Stimulated activated CD8-positive, alpha-beta memory T cell treated with anti-CD3 and anti-CD28 coated beads, Interleukin-4, amount 100 ng/mL, for 4 hours (primary cell): ENCODE measurements at places on chromosomes 5 and 9.

DNA sequence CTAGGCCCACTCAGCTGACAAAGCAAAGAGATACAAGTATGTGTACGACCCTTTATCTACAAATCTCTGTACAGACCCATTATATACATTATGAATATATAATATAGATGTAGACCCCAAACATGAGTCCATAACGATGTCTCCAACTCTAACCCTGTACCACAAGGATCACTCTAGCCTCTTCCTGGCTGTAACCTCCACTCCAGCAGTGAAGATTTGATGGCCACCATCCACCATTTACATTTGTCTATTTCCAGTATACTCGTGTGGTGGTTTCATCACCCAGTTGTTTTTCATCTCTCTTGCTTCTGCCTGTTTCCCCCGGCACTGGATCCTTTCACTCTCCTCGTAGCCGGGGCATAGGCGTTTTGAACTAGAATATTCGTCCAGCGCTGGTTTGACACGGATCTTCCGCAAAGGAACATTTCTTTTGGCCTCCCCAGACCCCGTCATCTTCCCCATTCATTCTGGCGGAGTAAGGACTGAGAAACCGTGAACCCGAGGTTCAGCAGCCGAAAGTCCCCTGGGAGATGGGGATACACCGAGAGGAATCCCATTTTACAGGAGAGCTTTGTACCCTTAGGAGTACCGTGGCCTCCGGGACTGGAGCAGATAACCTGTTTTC is 828 bp upstream of the TRIO start:
- no peak for DNase-seq

GRCh38 chr5:160213537-160213936 is 15.8 kb upstream of the FABP6 start:
- DNase-seq: no peak

GRCh38 chr9:126009047-126009446 is 261.9 kb downstream of the PBX3 start:
- DNase-seq: no peak

- peak; percentile 35 for DNase-seq
These were observed 4.1 kb upstream of the DNAJB5 start for GRCh38 chr9:34985311-34985899.

DNA sequence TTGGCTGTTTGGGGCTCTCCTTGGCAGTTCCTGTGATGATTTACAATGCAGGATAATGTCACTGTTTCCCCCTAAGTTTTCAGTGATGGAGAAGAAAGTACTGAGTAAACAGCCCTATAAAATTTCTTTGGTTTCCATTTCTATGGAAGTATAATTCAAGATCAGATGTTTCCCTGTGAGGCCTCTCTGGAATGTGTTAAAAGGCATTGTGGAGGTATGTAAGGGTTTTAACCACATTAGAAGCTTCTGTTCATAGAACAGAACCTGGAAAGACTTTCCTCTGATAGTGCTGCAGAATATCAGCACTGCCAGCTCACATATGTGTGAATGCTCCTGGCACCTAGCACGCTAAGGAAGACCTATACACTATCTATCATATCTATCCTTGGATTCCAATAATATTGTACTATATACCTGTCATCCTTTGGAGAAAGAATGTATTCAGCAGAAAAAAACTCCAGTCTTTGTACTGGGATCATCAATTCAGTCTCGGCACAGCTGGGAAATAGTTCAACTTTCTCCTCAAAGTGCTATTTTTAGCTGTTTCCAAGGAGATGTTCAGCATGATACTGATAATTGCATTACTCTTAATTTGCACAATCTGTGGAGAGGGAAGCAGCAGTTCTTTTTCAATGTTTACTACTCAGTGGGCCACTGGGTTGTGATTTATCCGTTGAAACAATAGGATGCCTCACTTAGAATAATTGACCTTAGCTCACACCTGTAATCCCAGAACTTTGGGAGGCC is 21.9 kb downstream of the TTC1 start:
- no peak for DNase-seq

DNA sequence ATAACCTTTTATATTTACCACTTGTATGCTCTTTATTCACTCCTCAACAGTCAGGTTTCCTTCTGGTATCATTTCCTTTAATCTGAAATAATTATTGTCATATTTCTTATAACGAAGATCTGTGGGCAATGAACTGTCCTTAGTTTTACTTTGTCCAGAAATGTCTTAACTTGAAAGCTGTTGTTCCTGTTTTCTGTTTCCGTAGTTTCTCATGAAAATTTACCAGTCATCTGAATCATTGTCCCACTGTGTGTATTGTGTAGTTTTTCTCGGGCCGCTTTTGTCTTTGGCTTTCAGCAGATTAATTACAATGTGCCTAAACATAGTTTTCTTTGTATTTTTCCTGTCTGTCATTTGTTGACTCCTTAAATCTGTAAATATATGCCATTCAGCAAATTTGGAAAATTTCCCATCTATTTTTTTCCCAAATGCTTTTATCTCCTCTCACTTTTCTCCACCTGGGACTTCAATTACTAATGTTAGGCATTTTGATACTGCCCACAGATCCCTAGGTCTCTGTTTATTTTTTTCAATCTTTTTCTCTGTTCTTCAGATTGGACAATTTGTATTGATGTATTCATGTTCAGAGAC is 74.9 kb downstream of the PDE8B start:
- no peak for DNase-seq

DNA sequence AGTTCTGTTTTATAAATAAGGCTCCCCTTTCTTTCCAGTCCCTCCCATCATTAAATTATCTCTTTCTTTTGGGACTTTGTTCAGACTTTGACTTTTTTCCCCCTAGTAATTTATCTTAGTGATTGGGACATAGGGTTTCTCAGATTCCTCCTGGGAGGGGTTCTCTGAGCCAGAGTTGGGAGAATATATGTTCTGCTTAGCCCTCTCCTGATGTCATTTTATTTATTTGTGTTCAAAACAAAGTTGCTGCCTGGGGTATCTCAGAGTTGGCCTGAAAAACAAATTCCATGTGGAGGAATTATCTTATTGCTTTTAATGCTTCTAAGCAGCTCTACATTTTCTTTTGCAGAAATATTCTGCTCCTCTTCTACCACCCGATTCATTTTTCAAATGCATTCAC is 211.0 kb downstream of the PCSK5 start:
- no peak for DNase-seq

GRCh38 chr9:77806741-77807140 is 158.6 kb upstream of the GNA14 start:
- DNase-seq: no peak

GRCh38 chr5:78628270-78628992 is 20.1 kb downstream of the LHFPL2 start:
- DNase-seq: no peak

DNA sequence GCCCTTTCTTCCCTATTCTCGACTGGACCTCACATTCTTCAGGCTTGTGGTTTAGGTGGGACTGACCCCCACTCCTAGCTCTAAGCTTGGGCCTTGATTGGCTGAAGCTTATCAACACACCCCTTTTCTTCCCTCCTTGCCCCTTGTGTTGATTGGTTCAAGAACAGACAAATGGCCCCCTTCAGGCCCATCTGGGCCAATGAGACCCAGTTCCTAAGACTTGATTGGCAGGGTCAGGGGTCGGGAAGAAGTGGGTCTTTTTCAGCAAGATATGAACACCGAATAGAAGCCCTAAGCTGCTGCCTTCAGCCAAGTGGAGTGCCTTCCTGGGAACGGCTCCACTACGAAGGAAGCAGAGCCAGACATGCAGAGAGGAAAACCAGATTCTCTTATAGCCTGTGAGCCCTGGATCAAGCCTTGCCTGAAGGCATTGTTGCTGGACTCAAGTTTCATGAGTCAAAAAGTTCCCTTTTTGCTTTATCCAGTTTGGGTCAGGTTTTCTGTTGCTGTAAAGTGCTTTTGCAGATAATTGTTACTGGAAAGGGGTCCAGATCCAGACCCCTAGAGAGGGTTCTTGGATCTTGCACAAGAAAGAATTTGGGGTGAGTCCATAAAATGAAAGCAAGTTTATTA is 22.4 kb upstream of the NCS1 start:
- DNase-seq: no peak

- no peak for DNase-seq
These were observed 14.1 kb downstream of the NDST1 start for GRCh38 chr5:150521939-150522503.

DNA sequence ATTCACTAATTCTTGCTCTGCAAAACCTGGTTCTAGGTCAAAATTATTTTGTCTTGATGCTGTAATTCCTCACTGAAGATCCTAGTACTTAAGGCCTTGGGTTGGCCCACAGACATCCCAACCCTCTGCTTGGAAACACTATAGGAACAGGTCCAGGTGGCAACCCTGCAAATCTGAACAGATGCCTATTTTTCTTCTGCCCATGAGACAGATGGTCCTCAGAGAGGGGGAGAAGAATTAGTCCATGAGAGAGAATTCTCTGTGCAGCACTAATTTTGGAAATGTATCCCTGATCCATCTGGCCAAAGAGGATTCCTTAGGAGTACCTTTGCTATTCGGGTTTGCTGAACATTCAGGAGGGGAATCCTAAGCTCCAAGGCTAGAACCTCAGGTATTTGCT is 156.3 kb downstream of the ELAVL2 start:
- DNase-seq: no peak

- DNase-seq: no peak
These were observed 1.0 kb downstream of the TRIP13 start for GRCh38 chr5:893711-894110.

DNA sequence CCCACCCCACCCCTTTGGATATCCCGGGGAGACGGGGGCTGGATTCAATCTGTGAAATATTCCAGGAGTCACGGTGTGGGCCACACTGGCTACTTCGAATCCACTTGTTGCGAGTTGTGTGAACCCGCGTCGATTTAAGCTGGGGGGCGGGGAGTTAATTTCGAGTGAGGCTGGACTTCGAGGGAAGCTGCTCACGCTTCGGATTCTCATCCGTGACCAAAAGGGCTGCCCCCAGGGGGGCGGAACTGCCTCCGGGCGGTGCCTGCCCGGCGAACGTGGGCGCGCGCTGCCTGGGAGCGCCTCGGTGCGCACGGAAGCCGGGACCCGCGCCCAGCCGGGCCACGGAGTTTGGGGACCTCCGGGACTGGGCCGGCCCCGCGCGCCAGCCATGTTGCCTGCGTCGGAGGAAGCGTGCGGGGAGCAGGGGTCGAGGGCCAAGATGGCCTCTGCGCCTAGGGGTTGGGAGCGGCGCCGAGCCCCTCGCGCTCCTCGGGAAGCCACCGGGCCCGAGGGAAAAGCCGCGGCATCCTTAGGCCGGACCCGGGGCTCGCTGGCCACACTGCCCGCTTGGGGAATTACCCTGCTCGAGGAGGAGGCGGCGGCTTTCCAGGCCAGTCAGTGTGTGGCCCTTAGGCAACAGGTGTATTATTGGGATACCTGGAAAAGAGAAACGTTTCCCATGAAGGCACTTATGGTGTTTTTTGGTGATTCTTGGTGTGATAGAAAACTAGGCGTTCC is 975 bp downstream of the OCLN start:
- no peak for DNase-seq

DNA sequence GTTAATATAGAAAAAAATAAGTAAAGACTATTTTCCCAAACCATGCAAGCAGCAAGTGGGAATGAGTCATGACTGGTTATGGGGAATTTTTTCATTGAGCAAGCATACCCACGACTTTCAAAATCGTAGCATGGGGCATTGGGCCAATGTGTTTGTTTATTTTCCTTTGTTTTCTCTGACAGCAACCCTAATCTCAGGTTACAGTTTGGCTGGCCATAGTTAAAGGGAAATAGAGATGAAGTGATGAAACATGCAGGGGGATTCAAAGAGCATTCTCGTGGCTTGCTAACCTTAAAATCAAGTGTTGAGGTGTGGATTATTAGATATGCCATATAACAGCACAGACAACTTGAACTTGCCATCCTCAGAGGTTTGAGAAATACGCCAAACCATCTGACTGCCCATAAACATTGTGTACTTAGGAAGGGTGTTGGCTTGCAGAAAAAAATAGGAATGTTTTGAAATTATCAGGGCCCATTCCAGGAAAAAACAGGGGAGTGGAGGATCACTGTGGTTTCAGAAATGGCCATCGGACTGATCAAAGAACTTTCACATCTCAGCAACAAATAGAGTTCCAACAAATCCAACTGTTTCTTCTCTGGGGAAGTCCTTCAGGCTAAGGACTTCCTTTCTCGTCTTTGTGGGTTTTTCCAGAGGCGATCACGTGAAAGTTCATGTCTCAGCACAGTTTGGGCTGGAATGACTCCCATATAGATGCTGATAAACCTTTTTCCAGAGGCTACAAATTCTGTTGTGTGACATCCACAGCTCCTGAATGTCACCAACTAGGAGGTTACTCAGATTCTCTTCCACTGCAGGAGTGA is 259.1 kb downstream of the SYK start:
- DNase-seq: no peak

- DNase-seq: no peak
These were observed 64.4 kb downstream of the MCCC2 start for GRCh38 chr5:71651579-71651978.

GRCh38 chr9:101528015-101528414 is 5.6 kb upstream of the RNF20 start:
- no peak for DNase-seq

DNA sequence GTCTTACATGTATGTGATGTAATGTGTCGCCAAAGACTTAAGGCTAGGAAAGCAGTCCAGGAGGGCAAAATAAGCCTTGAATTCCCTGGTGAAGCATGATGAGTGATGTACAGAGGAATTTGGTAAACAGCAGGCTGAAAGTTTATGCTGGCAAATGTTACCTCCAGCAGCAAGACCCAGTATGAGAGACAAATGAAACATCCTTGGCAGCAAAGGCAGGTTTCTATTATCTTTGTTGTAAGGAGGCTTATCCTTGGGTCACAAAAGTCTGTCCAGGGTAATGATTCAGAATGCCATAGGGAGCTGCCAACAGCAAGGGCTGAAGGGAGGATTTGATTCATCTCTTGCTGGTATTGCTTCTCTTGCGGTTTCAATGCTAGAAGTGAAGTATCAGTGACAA is 75.9 kb upstream of the HTR4 start:
- no peak for DNase-seq

GRCh38 chr5:148060309-148060708 is 3.5 kb upstream of the SPINK5 start:
- no peak for DNase-seq

- DNase-seq: no peak
These were observed 4.0 kb downstream of the SRP19 start for GRCh38 chr5:112865128-112865527.

DNA sequence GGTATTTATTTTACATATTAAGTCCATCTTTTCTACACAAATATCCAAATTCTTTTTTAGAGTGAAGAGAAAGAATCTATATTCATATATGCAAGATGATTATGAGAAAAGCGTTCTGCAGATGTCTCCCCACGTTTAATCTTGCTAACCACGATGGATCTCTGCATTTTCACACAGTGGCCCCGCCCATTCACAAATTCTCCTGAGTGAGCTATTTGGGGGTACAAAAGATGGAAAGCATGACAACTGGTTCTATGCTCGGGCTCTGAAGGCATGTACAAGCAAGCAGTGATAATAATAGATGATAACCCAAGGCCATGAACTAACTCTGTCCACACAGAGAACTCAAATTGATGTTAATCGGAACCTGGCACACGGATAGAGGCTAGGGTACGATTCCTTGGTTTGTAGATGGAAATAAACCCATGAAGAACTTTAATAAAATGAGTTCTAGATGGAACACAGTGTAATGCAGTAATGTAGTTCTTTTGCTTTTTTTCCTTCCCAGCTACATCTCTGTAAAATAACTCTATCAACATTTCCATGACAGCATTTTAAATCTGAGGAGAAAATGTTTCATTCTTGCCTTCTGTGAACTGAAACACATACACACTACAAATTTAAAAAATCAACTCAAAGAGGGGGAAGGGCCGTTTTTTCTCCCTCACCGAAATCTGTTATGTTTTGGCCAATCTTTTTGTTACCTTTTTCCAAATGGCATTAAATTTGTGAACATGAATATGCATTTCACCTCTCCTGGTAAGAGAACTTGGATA is 851.7 kb upstream of the DMAC1 start:
- DNase-seq: no peak

GRCh38 chr5:3325201-3325971 is 270.2 kb upstream of the IRX1 start:
- DNase-seq: no peak
